ENCODE measurements at places on chromosomes 2 and 18.

DNA sequence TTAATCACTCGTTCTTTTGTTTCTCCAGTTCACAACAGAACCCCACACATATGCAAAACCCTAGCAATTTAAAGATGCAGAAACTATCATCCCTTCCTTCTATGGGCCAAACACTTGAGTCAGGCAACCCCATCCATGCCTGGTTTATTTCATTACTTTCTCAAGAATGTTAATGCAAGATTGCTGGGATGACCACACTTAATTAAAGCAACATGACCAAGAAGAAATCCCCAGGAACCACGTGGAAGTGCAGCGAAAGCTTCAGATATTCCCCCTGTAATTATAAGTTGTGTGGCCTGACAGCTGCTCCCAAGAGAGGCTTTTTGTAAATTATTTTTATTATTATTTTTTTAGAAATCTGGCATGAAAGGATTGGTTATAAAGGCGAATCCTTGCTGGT, 246.2 kb upstream of the ID2 start:
- DNase-seq, result no peak

- no peak for DNase-seq
Observed at GRCh38 chr18:12908706-12909105, 24.7 kb upstream of the PTPN2 start.

- no peak for DNase-seq
Observed at GRCh38 chr18:3796434-3796833, 346.5 kb downstream of the TGIF1 start.

DNA sequence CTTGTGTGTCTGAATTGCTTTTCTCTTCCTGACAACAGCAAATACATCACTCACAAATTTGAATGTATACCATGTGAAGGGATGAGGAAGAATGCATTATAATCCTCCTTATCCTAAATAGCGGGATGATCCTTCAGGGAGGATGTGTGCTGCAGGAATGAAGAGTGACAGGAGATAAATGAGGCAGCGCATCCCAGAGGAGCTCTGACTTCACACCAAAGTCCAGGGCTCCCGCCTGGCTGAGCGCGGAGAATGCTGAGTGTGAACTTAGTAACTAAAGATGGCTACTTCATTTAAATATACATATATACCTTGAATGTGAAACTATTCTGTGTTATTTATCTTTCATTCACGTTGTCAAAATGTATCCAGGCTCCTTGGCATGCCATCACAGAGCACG, 145.2 kb upstream of the TPO start:
- DNase-seq, result no peak

DNA sequence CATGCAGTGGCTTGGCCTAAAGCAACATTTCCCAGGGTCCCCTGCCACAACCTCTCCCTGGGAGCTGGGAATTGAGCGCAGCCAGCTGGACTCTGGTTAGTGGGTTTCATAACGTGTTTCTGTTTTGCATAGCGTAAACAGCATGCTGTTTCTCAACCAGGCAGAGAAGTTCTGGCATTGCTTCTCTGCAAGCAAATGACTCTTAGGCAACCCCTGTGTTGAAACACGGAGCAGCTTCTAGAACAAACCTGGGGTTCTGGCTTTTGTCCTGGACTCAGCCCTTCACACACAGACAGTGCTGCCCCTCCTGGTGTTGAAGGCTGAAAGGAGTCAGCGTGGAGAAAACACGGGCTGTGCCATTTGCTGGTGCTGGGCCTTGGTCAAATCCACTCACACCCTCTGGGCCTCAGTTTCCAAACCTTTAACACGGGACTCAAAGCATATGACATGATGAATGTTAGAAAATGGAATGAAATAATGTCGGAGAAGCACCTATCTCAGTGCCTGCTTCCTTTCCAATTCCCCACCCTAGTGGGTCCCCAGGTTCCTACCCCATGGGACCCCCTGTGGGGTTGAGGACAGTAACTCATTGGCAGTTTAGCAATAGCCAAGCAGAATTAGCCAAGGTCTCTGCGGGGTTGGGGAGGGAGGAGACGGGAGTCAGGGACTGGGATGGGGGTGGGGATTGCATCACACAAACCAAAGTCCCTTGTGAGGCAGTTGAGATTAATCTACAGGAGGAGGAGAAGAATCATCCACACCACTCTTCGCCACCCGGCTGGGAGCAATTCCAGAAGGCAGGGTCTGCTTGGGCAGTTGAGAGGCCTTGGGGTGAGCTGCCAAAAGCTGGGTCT, 30.2 kb upstream of the IL1R2 start:
- no peak for DNase-seq

Data from NCI-H345 (cell line).